CD4-positive, alpha-beta T cell (primary cell): ENCODE measurements at places on chromosomes 1 and 21. TPM values are rescaled to one million over a fixed set of nuclear protein-coding genes. Genes with fewer than 3 reads are reported as not detected.

DNA sequence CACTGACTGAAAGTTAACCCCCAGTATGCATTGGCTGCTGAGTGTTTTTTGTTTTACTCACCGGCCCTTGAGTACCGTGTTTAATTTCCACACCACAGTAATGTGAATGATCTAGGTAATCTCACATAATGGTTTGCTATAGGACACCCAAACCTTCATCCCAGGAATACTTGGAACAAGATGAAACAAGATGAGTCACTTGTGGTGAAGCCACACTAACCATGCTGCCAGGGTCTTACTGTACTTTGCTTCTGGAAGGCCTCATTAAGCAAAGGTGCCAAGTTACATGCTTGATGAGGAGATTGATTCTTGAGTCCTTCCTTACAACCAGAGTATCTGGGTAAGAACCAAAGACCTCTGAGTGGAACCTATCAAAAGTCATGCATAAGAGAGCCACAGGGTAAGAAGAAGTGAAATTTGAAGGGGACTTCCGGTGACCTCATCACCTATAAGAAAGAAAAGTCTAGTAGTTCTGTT lies 163.3 kb downstream of the NRIP1 start:
- no peak overlapping the region for H3K27ac ChIP-seq
- no peaks in the 10 kb centered on the region for H3K27me3 ChIP-seq
- H3K4me3 ChIP-seq, result no peak overlapping the region
- no peaks in the 10 kb centered on the region for H3K4me1 ChIP-seq
- DNase-seq, result no peak

GRCh38 chr1:209198961-209199750 lies 384.4 kb upstream of the CAMK1G start:
- DNase-seq, result no peak
- no peak overlapping the region for H3K27ac ChIP-seq
- no peak overlapping the region for H3K4me3 ChIP-seq

FALEC gene
- total RNA-seq, result not detected

GRCh38 chr1:212519131-212519530 lies 86.4 kb downstream of the NENF start:
- H3K4me3 ChIP-seq, result no peak overlapping the region
- DNase-seq, result no peak
- peaks cover 8% of the 10 kb centered on the region for H3K4me1 ChIP-seq
- H3K27me3 ChIP-seq, result peaks cover 16% of the 10 kb centered on the region
